Right ventricle myocardium superior (tissue), 1 donor: ENCODE measurements at places on chromosomes 5 and 9.

DNA sequence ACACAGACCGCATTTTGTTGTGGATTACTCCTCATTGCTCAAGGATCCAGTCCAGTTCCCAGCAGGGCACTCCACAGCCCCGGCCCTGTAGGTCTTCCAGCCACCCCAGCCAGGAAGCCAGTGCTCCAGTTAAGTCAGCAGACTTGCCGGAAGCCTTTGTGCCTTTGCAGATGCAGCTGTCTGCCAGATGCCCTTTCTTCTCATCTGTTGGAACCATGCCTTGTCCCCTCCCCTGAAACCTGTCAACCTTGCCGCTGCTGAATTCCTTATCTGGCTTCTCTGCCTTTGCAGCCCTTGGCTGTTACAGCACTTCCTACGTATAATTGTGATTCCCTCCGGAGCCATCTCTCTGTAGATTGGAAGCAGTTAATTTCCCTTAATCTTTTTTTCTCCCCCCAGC, 28.4 kb downstream of the PSAT1 start:
- DNase-seq = no peak

DNA sequence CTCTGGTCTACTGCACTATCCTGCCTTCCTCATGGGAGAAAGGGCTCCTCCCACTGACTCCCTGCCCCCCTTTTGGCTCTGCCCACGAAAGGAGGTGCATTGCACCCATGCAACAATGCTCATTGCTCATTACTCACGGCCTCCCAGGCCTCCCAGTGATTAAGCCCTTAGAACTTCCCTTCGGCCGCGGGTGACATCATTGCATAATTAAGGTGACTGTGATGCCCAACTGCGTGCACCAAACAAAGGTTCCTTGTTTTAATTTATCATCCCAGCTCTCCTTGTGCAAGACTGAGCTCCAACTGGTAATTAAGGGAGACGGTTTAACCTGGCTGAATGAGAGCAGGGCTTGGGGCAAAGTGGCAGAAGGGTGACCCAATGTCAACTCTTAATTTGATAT, 180.4 kb downstream of the GAS1 start:
- DNase-seq = peak; percentile 49

DNA sequence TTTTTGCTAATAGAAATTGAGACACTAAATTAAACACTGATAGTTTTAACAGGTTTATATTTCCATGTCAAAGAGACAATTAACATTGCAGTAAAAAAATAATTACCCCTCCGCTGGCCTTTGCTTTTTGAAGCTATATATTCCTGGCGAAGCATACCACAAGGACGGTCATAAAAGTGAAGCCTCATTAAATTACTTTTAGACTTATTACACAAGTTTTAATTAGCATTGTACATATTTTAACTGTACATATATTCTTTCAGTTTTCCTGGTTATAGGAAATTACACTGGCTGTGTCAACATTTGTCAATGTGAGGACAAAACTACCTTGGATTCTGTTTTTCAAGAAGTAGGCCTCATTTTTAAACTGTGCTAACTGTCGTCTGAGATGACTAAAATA, 1.2 kb downstream of the CDKN2A start:
- no peak for DNase-seq

DNA sequence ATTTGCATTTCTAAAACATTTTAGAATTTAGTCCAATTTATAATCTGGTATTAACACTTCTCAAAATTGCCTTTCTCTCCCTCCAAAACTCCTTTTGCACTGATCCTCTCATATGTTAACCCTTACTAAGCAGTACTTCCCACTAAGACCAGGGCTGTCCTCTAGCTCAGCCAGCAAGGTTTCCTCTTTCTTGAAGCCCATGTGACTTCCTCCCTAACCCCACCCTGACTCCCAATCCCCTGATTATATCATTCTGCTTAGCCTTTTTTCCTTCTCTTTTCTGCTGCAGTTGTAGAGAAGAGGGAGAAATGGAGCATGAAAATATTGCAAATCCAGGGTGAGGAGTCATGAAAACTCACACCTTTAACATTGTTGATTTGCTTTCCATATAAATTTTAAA, 241.7 kb downstream of the MCTP1 start:
- no peak for DNase-seq

GRCh38 chr5:150112201-150113046, 26.1 kb upstream of the CSF1R start:
- DNase-seq = peak; percentile 74

DNA sequence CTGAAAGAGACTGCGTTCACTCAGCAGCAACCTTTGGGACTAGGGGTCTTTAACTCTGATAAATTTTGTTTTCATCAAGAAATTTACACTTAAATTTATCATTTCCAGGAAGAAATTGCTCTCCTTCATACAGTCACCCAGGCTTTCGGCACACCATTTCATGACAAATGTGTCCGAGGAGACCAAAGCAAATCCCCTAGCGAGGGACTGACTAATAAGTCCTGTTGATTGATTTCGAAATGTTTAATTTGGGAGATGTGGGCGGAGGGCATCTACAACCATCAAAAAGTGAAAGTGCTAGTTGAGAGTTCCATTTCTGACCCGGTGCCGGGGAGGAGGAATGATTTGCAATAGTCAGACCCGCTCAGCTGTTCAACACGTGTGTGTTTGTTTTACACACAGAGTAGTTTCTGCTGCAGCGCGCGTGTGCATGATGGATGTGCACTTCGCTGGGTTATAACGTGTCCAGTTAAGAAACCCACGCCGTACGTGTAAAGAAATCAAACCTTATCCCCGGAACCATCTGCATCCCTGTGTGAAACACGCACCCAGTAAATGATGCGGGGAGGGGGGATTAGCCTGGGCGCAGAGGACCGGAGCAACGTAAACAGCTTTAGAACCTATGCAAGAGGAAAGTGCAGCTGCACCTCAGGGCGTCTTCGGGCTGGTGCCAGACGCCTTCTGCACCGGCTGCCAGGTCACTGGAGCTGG, 845 bp upstream of the NR4A3 start:
- peak; percentile 62 for DNase-seq

GRCh38 chr5:121762426-121762825, 89.3 kb upstream of the FTMT start:
- no peak for DNase-seq

GRCh38 chr5:134524272-134524825, 1.1 kb upstream of the JADE2 start:
- DNase-seq = peak; percentile 92

GRCh38 chr5:158430166-158430797, 571.3 kb upstream of the CLINT1 start:
- DNase-seq = no peak

DNA sequence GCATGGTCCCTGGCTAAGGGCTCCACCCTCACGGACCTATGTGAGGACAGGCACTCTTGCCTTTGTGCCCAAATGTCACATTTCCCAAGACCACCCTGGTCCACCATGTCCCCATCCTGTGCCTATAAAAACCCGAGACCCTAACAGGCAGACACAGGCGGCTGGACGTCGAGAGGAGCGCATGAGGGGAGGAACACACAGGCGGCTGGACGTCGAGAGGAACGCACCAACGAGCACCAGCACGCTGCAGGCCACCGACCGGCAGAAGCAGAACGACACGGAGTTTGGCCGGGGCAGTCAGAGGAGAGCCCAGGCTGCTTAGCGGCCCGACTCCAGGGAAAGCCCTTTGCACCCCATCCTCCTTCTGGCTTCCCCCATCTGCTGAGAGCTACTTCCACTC, 119.9 kb downstream of the ADAMTS2 start:
- DNase-seq = no peak

- no peak for DNase-seq
These were observed 19.2 kb downstream of the ADCY2 start for GRCh38 chr5:7415123-7415522.

DNA sequence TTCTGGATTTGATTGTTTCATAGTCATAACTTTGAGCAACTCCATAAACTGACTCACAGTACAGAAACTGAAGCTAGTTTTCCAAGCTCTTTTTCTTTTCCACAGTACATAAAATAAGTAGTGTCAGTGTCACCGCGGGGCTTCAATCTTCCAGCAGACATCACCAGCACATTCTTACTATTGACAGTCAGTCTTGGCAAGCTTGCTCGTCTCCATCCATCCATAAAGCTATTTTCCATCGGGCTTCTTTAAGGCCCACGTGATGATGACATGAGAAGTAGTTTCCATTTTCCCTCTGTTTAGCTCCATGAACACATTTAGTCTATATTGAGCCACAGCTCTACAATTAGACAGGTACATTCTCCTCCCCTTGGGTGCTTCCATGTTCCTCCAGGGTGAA, 443.4 kb downstream of the KDM4C start:
- no peak for DNase-seq

- no peak for DNase-seq
These were observed 21.8 kb downstream of the TNIP1 start for GRCh38 chr5:151058891-151059489.
